NCI-H187 treated with DMSO at 0.1 percent for 48 hours (cell line): ENCODE measurements at places on chromosomes 11 and 22.

- DNase-seq = no peak
Observed at GRCh38 chr22:46996595-46997310, 234.3 kb downstream of the TBC1D22A start.

- no peak for DNase-seq
Observed at GRCh38 chr11:133947321-133947756, 9.4 kb downstream of the IGSF9B start.

DNA sequence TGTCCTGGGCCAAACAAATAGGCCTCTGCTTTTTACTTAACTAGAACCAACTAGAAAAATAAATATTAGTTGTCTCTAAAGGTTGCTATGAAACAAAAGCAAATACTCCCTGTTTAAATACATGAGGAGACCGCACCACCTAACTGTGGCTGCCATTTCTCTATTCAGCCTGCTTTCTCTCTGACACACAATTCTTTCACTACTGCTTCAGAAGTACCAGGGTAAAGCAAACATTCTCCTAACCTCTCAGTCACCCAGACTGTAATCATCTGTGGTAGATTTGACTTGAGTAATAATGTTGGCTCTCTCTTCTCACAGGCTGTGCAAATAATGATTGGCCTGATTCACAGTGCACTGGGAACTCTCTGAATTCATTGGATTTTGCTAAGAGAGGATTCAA lies 41.0 kb upstream of the MS4A8 start:
- DNase-seq = no peak

DNA sequence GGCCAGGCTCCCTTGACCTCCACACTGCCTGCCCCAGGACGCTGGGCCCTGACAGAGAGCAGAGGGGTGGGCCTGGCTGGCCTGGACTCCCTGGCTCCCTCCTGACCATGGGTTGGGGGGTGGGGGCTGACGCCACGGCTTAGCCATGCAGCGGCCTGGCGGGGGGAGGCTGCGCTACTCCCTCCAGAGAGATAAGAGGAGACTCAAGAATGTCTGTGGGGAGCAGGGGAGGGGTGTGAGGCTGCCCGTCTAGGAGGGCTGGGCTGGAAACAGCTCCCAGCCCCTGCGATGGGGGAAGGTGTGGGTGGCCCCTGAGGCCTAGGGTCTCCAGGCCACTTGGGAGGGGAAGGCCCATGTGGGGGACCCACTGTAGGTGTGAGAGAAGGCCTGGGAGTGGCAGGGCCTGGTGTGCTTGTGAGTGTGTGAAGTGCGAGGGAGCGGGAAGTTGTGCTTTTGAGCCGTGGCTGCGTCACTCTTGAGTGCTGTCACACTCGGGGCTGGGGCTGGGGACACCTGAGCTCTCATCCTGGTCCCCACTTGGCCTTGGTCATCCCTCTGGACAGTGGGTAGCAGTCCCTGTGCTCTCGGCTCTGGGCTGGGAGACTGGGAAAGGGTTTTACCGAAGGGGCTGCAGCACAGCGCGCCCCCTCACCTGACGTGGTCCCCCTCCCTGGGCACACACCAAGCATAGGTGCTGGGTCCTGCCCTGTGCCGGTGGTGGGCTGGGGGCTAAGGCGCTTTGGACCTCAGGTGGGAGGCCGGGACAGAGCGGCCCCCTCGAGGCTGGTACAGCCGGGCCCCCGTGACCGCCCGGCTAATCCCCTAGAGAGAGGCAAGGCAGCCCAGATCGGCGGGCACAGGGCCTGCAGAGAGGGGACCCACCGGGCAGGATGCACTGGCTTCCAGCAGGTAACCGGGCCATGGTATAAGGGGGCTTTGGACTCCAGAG lies 2.4 kb downstream of the MYRF start:
- no peak for DNase-seq

- DNase-seq = no peak
Observed at GRCh38 chr22:24231706-24232105, 13.2 kb downstream of the GGT5 start.

- DNase-seq = no peak
Observed at GRCh38 chr11:27473017-27473406, 422 bp upstream of the LGR4 start.

- no peak for DNase-seq
Observed at GRCh38 chr22:25680956-25681355, 61.0 kb upstream of the MYO18B start.

DNA sequence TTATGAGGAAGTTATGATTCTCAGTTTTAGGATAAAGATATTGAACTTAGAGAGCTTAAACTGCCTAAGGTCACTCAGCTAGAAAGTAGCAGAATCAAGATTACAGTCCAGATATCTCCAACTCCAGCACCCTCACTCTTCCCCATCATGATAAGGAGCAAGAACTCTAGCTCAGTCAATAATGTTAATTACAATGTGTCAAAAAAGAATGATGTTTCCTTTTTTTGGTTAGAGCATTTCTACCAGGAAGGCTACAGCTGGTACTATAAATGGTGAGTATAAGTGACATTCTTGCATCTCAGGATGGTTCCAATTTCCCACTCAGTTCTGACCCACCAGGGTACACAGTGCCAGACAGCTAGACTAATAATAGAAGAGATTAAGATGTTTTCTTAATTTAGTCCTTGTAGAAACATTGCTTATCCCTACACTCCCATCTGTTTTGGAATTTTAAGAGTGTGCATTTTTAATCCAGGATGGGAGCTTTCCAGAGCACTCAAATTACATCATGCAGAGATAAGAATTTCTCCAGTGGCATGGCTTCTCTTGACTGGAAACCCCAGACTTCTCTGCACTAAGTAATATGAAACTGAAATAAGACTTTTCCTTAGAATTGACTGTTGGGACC lies 21.6 kb upstream of the BBOX1 start:
- no peak for DNase-seq

GRCh38 chr22:26608129-26608528 lies 9.7 kb downstream of the CRYBB1 start:
- DNase-seq = no peak

DNA sequence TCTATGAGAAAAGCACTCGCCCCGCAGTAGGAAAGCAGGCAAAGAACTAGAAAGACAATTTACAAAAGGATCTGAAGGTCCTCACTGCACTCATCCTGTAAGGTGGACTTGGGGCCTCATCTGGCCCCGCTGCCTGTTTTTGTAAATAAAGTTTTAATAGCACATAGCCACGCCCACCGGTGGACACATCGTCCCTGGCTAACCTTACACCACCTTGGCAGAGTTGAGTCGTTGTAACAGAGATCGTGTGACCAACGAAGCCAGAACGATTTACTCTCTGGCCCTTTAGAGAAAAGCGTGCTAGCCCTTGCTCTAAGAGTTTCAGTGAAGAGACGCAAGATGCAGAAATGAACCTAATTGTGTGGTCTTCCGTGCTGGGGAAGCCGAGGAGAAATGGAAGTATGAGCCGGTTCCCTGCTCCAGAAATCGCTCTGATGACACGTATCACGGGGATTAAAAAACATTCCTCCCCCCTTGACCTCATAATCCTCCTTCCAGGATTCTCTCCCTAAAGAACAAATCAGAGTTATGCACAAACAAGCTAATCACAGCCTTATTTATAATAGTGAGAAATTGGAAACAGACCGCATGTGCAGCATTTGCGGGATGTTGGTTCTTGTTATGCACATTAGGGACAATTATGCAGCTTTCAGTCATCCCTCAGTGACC lies 80.1 kb downstream of the CDKN1C start:
- no peak for DNase-seq

DNA sequence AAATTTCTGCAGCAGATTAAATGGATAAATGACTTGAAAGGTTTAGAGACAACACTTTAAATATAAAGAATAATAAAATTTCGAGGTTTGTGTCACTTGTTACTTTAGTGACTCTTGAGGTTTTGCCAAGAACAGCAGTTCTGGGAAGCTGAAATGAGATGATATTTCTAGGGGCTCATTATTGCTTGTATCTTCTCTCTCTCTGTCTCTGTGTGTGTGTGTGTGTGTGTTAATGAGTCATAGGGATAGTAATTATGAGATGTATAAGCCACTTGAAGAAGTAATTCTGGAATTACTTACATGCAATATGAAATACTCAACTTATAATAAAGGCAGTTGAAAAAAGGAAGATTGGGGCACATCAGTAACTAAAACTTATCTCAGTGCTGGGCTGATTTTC lies 9.6 kb upstream of the OR10G7 start:
- no peak for DNase-seq

DNA sequence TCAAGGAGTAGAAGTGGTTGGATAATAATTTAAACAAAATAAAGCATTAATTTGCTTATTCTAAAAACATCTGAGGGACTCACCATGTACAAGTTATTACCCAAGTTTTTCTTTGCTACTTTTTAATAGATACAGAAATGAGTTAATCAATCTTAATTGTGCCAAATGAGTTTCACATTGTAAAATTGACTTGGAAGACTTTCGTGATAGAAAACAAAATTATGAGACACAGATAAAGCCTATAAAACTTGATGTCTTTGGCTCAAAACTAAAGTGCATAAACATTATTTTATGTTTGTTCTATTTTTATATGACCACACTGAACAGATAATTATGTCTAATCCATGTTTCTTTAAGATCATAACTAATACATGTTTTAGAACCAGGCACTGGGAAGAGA lies 10.1 kb upstream of the CWF19L2 start:
- DNase-seq = no peak

DNA sequence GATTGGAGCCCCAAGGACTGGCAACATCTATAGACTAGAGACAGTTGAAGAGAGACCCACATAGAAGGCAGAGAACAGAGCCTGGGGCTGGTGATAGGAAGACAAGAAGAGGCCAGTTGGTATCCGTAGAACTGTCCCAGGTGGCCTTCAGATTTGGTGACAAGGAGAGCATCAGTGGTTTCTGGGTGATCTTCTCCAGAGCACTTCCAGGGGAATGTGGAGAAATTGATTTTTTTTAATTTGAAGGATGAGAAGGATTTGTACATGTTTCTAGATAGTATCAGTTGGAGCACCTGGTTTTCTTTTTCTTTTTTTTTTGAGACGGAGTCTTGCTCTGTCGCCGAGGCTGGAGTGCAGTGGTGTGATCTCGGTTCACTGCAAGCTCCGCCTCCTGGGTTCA lies 14.8 kb downstream of the SLC3A2 start:
- DNase-seq = no peak

DNA sequence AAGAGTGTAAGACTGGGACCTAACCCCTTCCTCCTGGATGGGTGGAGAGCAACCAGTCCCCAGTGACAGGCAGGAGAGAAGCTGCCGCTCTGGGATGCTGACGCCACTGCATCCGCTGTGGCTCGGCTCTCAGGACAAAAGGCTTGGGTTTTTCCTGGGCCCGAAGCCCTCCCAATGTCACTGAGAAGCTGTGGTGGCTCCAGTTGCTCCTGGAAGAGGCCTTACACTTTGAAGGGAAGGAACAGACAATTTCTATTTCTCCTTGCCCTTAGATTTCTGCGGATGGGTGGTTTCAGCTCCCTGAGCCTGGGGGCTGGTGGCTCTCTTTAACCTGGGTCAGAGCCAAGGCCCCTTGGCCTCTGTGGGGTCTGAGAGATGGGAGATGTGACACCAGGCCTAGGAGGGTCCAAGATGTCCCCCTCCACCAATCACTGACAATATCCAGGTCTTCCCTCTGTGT lies 21.4 kb downstream of the TPBGL start:
- DNase-seq = no peak

DNA sequence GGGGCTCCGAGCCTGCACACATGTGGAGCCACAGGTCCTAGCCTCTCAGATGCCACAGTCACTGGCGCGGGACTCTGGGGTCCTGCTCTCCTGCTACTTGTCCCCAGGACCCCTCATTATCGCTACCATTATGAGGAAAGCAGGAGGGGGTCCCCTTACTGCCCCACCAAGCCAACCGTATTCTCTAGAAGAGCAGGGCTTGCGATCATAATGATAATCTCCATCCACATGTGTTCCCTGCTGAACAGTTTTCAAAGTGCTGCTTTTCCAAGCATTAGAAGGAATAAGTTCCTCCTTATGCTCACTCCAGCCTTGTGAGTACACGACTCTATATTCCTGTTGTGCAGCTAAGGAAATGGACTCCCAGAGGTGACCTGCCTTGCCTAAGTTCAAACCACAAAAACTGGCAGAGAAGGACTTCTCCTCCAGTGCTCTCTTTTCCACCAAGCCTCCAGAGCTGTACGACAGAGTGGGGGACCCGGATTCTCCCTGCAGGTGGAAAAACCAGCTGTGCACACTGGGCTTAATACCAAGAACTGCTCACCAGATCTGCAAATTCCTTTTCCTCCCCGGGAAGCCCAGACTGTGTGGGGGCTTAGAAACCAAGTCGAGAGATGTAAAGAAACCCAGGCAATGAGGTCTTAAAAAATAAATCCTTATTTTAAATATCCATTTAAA lies 92.8 kb upstream of the DRD2 start:
- no peak for DNase-seq

GRCh38 chr11:61147791-61148620 lies 13.2 kb downstream of the VPS37C start:
- DNase-seq = no peak

GRCh38 chr11:119691020-119691666 lies 37.9 kb downstream of the NECTIN1 start:
- no peak for DNase-seq

DNA sequence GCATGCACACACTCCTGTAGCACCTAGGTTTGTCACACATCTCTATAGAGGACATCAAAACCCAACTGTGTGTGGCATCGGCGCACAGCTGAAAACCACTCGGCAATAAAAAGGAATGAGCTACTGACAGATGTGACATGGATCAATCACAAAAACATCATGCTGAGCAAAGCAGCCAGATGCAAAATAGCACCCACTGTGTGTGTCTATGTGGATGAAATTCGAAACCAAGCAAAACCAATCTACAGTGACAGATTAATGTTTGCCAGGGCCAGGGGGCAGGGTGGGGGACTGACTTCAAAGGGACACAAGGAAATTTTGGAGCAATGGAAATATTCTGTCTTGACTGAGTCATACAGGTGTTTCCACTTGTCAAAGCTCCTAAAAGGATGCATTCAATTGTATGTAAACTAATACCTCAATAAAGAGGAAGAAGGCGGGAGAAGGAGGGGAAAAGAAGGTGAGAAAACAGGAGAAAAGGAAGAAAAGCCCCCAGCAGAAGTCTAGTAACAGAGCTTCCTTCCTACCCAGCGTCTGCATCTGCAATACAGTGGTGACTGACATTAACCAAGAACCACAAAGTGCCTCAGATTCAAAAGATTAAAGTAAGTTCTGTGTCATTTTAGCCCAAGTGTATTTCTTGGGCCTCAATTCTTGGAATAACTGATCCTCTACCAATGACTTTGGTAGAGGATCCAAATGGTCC lies 49.8 kb downstream of the PACSIN2 start:
- no peak for DNase-seq

- no peak for DNase-seq
Observed at GRCh38 chr11:70494559-70495350, 96.4 kb downstream of the CTTN start.

GRCh38 chr11:13415201-13415600 lies 47.8 kb downstream of the BTBD10 start:
- no peak for DNase-seq

GRCh38 chr11:70343636-70344035 lies 54.7 kb upstream of the CTTN start:
- DNase-seq = no peak

- DNase-seq = no peak
Observed at GRCh38 chr11:22555881-22556280, 69.7 kb downstream of the FANCF start.

DNA sequence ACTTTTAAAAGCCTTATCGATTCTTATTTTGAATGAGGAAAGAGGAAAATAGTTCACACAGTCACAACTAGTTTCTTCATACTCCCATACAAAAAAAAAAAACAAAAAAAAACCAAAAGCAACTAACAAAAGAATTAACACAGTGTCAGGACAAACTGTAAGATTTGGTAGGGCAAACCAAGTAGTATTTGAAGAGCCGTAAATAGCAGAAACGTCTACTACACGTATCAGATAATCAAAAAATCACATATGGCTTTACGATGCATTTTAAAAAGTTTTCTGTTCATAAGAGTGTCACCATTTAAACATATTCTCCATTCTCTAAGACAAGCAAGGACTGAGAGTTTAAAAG lies 2.3 kb downstream of the PICALM start:
- DNase-seq = no peak
